ENCODE measurements at places on chromosomes 12 and 14.

DNA sequence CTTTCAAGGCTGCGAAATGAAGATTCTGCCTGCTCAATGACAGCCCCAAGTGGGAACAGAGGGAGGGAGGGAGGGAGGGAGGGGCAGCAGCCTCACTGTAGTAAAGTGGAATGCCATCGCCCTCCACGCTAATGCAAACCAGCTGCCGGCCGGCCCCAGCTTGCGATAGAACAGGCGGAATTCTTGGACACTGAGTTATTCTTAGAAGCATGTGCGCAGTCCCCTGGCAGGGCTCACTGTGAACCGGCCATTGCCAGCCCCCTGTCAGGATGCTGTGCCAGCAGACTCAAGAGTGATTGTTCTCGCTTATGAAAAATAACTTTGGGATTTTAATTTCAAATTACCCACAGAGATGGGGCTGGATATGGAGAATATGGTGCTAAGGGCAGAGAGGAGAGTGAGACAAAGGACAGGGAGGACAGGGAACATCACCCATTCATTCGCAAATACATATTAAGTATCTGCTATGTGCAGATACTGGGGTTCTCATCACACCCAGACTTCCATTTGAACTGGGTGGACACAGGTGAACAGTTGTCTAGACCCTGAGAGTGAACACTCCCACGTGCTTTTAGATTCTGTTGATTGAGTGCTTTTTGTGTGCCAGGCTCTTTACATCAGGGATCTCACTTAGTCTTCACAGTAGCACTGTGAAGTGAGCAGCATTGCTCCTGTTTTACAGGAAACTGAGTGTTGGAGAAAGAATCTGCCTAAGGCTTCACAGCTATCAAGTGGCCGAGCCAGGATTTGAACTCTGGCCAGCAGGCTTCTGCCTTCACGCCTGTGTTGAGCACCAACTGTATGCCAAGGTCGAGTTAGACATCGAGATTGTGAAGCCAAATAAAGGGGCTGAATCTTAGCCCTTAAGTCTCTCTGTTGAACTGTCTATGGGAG, 192.9 kb downstream of the C12orf75 start:
- peak; percentile 92 for DNase-seq

GRCh38 chr14:96424109-96424989, 32.4 kb downstream of the AK7 start:
- peak; percentile 16 for DNase-seq

DNA sequence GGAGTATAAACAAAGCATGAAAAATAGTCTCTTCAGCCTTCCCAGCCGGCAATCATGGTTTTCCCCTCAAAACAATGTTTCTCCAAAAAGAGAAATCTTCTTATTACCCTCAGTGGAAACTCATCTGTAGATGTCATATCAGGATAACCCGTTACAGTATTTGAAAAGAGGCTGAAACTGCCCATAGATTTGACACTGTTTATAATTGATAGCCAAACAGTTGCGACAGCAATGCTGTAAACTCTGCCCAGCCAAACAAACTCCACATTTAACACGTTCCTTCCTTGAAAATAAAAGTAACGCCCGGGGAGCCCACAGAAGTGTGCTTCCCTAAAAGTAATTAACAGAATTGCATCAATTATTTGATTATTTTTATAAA, 201.3 kb upstream of the FOXN3 start:
- DNase-seq, result no peak

DNA sequence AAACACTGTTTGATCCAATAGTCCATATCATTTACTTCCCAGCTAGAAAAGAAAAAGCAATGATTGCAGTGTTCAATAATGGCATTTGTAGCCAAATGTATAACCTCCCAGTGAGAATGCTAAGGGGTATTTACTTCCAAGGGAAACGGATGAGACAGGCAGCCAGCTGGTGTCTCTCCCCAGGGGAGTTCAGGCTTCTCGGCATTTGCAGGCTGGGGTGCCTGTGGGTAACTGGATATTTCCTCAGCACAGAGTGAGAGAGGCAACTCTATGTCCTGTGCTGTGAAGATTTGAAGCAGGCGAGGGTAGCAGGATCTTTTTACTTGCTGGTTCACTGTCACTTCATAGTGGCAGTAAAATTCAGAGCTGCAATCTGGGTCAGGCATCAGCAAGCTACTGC, 1455.6 kb upstream of the TMEM132C start:
- no peak for DNase-seq

GRCh38 chr14:59638885-59639284, 62.3 kb upstream of the CCDC175 start:
- no peak for DNase-seq

Measured in AG04449 (cell line).